ENCODE measurements at places on chromosomes 11 and 22.

- no peak for DNase-seq
Measured at GRCh38 chr11:77725433-77725832, 87.8 kb upstream of the CLNS1A start.

- no peak for DNase-seq
Measured at GRCh38 chr11:85844439-85845123, 10.6 kb upstream of the CCDC83 start.

- DNase-seq = no peak
Measured at GRCh38 chr11:120562806-120563425, 51.4 kb downstream of the GRIK4 start.

GRCh38 chr22:28139961-28140360 is 220.9 kb upstream of the PITPNB start:
- DNase-seq = no peak

DNA sequence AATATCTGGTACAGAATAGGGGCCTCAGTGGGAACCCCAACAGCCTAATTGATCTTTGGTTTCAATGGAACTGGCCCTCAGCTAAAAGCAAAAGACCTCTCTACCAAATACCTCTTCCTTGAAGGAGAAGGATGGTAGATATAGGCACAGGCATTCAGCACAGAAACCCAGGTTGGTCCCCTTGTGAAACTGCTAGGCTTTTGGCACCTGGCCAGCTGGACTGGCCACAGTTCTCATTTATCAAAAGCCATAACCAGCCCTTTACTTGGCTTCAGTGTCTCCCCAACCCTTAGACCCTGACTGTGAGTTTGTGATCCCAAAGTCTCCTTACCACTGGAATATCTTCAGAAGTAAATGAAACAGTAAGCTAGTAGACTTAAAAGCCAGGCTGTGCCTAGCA is 152.9 kb downstream of the TENM4 start:
- no peak for DNase-seq
